SHP77 (cell line): ENCODE measurements at places on chromosomes 16 and 17.

DNA sequence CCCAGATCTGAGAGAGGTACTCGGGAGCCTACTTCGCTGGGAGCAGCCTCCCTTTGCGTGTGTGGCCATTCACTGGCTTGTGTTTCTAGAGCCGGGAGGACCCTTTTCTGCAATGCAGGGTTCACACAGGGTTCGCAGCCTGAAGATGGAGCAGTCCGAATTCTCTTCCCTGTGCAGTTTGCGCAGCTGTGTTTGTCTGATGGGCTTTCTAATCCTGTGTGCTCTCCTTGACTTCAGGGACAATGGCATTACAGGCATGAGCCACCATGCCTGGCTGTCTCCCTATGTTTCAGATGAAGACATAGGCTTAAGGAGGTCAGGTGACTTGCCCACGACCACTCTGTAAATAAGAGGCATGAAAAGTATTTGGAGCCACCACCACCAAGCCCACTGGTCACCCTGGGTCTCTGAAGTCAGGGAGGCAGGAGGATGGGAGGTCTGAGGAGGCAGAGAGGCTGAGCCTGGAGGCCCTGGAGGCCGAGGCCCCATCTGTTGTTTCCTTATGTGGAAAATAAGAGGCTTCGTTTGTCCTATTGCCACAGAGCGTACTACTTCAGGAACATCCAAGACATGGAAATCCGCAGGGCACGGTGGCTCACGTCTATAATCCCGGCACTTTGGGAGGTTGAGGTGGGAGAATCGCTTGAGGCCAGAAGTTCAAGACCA, 5.0 kb upstream of the STH start:
- no peak for DNase-seq

- DNase-seq, result peak; percentile 20
These were observed 10.6 kb upstream of the HOXB2 start for GRCh38 chr17:48555258-48556228.

GRCh38 chr16:50068550-50068949, 2.8 kb downstream of the HEATR3 start:
- no peak for DNase-seq

DNA sequence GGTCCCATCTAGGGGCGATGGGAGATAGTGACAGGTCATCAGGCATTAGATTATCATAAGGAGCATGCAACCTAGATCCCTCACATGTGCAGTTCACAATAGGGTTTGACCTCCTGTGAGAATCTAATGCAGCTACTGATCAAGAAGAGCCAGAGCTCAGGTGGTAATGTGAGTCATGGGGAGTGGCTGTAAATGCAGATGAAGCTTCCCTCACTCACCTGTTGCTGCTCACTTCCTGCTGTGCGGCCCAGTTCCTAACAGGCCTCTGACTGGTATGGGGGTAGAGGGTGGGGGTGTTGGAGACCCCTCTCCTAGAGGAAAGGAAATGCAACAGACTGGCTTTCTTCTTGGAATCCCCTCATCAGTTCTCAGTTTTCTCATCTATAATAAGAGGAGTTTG, 131.4 kb downstream of the CA10 start:
- no peak for DNase-seq

GRCh38 chr17:17358060-17358751, 55.0 kb downstream of the NT5M start:
- DNase-seq, result no peak

DNA sequence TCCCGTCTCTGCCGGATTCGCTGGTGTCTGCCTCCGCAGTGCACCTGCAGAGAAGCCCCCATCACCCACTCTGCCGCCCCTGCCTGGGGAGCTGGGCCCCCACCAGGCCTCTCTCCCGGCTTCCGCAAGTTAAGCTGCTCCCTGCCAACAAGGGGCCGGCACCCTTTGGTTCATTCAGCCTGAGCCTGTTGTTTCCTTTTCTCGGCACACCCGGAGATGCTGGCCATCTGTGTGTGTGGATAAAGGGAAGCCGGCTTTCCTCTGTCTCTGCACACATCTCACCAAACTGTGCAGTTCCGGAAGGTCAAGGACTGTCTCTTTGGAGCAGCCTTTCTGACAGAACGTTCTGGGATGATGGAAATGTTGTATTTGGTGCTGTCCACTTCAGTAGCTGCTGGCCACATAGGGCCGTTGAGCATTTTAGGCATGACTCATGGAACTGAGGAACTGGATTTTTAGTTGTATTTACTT, 6.8 kb downstream of the MAPK8IP3 start:
- no peak for DNase-seq

- peak; percentile 22 for DNase-seq
These were observed 527 bp downstream of the CIAPIN1 start for GRCh38 chr16:57446531-57447185.

GRCh38 chr17:36197387-36197703, 787 bp upstream of the CCL3L1 start:
- no peak for DNase-seq
